ENCODE measurements at places on chromosomes 11 and 22.

- no peak for ATAC-seq
Observed at GRCh38 chr22:41827671-41828070, 5.2 kb upstream of the SREBF2 start.

DNA sequence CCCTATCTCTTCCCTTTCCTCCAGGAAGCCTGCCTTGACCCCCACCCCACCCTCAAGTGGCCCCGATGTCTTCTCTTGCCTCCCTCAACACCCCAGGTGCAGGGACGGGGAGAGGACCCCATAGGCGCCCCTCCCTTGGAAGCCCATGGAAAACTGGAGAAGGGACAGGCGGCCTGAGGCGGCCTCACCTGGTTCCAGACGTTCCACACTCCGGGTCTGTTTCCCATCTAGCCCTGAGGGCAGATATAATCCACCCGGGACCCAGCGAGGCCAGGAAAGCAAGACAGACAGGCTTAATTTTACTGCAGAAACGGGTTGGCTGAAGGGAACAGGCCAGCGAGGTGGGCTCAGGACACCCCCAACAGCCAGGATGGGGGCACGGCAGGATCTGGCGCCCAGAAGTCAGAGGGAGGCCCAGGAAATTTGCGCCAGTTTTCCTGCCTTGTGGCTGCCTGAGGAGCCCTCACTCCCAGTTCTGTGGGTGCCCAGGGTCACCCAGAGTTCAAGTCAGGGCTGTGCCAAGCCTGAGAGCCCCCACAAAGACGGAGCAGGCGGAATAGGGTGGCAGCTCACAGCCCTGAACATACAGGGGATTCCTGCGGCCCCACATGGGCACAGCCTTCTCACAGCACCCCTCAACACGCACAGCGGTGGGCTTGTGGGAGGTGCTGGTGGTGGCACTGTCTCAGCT is 3.0 kb upstream of the SIGIRR start:
- no peak for ATAC-seq

DNA sequence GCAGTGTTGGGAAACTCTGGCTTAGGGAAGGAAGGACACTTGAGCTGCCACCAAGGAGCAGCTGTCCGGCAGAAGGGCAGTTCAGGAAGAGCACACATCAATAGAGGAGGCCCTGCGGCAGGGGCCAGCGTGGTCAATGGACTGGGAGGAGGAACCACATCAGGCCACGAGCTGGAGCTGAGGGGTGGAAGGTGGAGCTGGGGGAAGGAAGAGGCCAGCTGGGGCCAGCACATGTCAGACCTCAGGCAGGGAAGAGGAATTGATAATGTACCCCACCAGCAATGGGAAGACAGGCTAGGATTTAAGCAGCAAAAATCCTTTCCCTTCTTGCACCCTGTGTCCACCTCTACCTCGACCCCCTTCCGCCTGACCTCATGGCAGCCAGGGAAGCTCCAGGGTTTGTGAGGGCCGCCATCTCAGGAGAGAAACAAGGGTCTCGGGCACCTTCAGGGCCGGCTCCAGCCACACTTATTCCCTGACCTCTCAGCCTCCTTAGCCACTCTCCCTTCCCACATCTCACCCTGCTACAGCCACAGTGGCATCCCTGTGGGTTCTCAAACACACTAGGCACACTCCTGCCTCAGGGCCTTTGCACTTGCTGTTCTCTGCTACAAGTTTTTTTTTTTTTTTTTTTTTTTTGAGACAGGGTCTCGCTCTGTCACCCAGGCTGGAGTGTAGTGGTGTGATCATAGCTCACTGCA is 157.8 kb upstream of the GRK3 start:
- ATAC-seq, result no peak

- peak; percentile 10 for ATAC-seq
Observed at GRCh38 chr22:41177040-41177621, 28.0 kb upstream of the L3MBTL2 start.

- ATAC-seq, result no peak
Observed at GRCh38 chr11:33396361-33396760, 139.2 kb downstream of the HIPK3 start.

- no peak for ATAC-seq
Observed at GRCh38 chr11:33620423-33621171, 80.0 kb downstream of the C11orf91 start.

DNA sequence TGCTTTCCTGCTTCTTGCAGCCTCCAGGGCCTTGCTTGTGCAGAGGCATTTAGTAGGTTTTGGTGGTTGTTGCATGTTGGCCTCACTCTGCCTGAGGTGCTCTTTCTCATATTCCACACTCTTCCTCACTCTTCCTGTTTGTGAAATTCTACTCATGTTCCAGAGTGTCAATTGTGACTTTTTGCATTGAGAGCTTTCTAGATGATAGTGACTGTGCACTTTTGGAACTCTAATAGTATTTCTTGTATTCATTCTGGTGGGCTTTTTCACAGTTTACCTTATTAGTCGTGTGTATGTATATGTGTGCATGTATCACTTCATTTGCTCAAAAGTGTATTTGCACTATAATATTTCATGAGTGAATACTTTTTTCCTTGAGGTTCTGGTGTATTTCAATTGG is 11.3 kb downstream of the HSD17B12 start:
- no peak for ATAC-seq

GRCh38 chr11:120336641-120337354 is 585 bp downstream of the ARHGEF12 start:
- ATAC-seq, result peak; percentile 49

DNA sequence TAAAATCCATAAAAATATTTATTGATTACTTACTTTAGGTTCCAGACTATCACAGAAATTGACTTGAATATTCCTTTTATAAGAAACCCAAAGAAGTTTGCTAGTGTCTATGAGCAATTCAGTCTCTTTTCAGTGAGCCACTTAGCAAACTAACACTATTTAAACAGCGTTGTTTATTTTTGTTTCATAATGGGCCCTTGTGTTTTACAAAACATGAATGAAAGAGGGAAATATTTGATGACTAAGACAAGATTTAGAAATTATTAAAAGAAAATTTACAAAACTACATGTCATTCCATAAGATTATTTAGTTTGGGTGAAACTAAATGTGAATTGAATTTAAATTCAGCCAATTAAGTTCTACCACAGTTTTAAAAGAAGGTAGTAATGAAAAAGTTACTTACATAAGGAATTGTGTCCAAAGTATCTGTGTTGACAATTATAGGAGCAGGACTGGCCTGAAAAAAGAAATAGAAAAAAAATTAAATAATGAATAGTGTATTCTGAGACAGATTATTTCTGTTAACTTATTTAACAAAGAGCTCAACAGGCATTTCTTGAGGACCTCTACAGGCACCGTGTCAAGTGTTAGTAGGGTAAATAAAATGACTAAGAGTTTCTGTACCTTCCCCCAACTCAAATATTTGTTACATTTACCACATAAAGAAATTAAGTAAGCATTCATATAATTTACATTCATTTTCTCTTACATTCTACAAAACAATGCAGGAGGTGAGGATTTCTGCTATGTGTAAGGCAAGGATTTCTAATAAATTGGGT is 964.9 kb upstream of the CCDC90B start:
- ATAC-seq, result no peak

- no peak for ATAC-seq
Observed at GRCh38 chr11:75283391-75283931, 42.9 kb downstream of the TPBGL start.

DNA sequence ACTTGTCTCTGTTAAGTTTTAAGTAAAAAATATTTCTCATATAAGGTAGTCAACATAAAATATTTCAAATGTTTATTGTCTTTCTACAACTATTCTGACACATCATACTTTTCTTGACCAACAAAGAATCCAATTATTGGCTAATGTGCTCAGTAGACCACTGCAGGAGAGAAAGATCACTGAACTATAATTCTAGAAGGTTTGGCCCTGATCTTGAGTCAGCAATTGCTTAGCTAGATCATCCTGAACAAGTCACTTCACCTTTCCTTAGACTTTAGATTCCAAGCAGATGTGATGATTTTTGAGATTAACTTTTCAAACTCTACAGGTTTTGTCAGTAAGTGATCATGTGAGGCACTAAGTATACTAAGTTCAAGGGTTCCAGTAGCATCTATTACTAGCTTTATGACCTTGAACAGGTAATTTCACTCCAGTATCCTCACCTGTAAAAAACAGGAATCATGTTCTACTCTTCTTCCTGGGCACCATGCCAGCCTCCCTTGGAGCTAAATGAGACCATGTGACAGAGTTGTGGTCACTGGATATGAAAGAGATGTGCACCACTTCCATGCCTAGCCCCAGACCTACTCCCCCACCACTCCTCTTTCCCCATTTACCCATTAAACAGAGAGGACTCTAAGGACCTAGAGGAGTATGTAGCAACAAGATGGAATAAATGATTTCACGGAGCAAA is 17.3 kb downstream of the PGM2L1 start:
- no peak for ATAC-seq

DNA sequence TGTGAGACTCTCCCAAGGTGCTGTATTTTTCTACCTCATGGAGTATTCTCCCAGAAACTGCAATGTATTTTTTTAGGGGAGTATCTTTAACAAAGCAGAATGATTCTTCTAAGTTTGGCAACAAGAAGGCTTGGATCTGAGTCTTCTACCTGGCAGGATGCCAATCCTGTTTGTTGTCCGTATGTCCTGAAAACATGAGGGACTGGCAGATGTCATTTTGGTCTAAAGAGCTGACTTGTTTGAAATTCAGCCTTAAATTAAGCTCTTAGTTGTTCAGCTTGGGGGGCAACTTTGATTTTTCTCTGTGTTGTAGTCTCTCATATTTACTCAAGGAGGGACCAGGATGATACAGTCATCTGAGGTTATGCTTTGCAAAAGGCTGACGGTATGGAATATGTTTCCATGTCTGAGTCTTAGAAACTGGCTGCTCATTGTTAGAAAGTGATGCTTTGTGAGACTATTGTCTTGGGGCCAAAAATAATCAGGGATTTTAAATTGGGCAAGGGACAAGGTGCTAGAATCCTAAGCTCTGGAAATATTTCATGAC is 9.3 kb downstream of the MRPL16 start:
- peak; percentile 50 for ATAC-seq

DNA sequence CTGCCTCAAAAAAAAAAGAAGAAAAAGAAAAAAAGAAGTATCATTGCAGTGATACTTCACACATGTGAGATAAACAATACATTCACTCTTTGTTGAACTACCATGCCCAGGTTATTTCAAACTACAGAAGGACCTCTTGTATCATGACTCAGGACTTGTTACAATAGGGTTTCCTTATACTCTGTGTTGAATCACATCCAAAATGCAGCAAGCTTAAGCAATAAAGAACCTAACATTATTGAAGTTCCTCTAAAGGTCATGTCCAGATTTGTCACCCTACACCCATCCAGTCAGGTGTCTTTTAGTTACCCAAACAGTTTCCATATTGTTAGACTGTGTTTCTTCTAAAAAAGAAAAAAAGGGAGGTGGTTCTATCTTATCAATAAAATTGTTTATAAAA is 26.9 kb upstream of the ALKBH3 start:
- peak; percentile 92 for ATAC-seq

GRCh38 chr22:31044262-31044861 is 36.8 kb upstream of the SMTN start:
- ATAC-seq, result no peak

- no peak for ATAC-seq
Observed at GRCh38 chr11:111921541-111922230, 3.0 kb downstream of the C11orf52 start.

DNA sequence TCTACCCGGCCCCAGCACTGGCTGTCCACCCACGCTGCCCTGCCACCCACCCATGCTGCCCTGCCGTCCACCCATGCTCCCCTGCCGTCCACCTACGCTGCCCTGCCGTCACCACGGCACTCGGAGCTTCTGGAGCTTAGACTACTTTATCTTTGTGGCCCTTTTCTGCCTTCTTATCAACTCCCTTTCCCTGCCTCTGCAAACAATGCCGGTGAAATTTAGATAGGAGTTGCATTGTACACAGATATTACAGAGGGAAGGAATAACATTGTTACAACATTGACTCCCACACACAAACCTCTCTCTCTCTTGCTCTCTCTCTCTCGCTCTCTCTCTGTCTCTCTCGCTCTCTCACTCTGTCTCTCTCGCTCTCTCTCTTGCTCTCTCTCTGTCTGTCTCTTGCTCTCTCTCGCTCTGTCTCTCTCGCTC is 33.7 kb upstream of the BRSK2 start:
- no peak for ATAC-seq

DNA sequence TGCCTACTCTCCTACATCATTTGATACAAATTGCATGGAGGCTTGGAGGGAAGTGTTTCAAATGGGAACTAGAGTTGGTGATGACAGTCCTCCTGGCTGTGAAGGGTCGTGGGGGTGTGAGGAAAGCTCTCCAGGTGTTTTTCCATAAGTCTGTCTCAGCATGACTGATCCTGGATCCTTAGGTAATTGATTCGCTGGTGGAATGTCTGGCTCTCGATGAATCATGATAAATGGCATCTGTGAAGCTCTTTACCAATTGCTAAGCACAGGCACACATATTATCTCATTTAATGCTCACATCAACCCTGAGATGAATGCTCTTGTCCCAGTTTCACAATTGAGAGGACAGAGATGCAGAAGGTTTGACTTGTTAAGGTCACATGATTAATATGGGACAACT is 107.5 kb downstream of the PKNOX2 start:
- ATAC-seq, result no peak

DNA sequence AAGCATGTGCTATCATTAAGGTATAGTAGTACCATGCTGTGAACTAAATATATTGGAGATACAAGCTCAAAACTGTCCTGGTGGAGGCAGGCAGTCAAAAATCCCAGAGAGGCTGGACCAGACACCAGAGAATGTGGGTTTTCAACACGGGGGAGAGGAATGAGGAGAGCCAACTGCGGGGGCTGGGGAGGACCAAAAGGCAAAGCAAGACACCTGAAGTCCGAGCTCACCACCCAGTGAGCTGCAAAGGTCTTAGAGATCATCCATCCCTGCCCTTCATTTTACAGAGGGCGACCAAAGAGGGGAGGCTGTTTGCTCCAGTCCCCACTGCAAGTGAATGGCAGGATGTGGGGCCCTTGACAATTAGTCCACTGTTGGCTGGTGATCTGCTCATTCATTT is 10.0 kb downstream of the RIBC2 start:
- no peak for ATAC-seq

GRCh38 chr11:132977746-132978145 is 554.6 kb downstream of the OPCML start:
- no peak for ATAC-seq

DNA sequence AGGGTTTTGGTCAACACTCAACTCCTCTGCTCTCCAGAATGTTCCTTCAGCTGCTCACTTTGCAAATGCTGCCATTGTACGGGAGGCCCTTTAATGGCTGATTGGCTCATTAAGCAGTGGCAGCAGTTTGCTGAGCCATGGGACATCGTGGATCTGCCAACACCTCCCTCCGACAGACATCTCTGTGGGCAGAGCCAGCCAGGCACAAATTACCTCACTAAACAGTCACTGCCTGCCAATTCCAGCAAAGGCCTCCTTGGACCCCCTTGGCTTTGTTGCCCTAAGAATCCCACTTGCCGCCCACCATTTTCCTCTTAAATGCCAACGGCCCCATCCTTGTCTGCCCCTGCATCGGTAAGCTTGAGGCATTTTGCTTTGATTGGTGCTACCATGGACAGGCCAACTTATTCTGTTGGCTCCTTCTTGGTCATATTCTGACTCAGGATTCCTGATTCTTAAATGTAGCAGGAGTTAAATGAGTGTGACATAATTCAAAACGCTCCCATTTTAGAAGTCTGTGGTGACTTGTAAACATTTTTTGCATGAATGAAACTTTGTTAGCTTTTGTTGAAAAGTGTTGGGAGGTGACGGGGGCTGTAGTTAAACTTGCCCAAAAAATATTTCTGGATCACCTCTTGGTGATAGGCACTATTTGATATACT is 57.5 kb upstream of the LMO2 start:
- ATAC-seq, result no peak

- ATAC-seq, result no peak
Observed at GRCh38 chr11:64559351-64560138, 31.5 kb upstream of the SLC22A12 start.

GRCh38 chr22:50670513-50670912 is 2.1 kb upstream of the SHANK3 start:
- no peak for ATAC-seq

- ATAC-seq, result no peak
Observed at GRCh38 chr11:114685097-114685496, 6.8 kb downstream of the NXPE2 start.

Data from esophagus mucosa (tissue), 1 donor.